Left renal cortex interstitium (tissue), 4 donors: ENCODE measurements at places on chromosomes 13 and 19. TPM values are rescaled to one million over a fixed set of nuclear protein-coding genes. Genes with fewer than 3 reads are reported as not detected.

- no peak for DNase-seq
Measured at GRCh38 chr13:33072282-33072681, 56.1 kb downstream of the KL start.

GRCh38 chr13:95477187-95477586, 75.3 kb upstream of the CLDN10 start:
- no peak for DNase-seq

DNA sequence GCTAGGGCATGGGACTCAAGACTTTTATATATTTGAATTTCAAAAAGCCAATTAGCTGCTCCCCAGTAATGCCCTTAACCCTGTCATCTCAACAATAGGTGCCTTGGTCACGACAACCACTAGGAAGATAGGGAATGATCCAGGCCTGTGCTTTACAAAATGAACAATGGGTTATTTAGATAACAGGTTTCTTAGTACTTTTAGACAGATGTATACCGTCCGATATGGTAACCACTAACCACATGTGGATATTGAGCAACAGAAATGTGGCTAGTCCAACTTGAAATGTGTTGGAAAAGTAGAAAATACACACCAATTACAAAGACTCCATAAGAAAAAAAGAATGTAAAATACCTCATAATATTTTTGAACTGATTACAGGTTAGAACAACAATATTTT, 201.2 kb downstream of the LHFPL6 start:
- DNase-seq = no peak

Gene ZNF724
- polyA plus RNA-seq = 6.1 TPM

Gene PPM1N
- 0.62 TPM for polyA plus RNA-seq

Gene MAST1
- polyA plus RNA-seq = 1.1 TPM
